A549 treated with ZK216348 at 1 μM for 4 hours (cell line): ENCODE measurements at places on chromosomes 11 and 22. TPM values are rescaled to one million over a fixed set of nuclear protein-coding genes. Genes with fewer than 3 reads are reported as not detected.

RASD2 gene
- total RNA-seq = 0.70 to 1.3 TPM (median 1.1 TPM) in 5 replicates

PRR33 gene
- total RNA-seq = not detected in 5 replicates

MFRP gene
- not detected in 5 replicates for total RNA-seq

ANO3 gene
- total RNA-seq = not detected in 5 replicates

MYOD1 gene
- total RNA-seq = not detected in 5 replicates

NNMT gene
- total RNA-seq = 269 to 383 TPM (median 352 TPM) in 5 replicates

TCP11L1 gene
- 16.3 to 25.0 TPM (median 23.0 TPM) in 5 replicates for total RNA-seq

MISFA gene
- total RNA-seq = 2.2 to 4.8 TPM (median 2.4 TPM) in 5 replicates

APOC3 gene
- total RNA-seq = not detected in 5 replicates

ARHGAP20 gene
- total RNA-seq = 0.02 TPM in 1 of 5 replicates, not detected in the others

RAB36 gene
- 5.1 to 8.4 TPM (median 7.1 TPM) in 5 replicates for total RNA-seq

IRAG1 gene
- 0.06 TPM in 1 of 5 replicates, not detected in the others for total RNA-seq

TSGA10IP gene
- not detected in 5 replicates for total RNA-seq

BAIAP2L2 gene
- 4.8 to 7.5 TPM (median 5.9 TPM) in 5 replicates for total RNA-seq

TMPRSS5 gene
- total RNA-seq = 0.09 to 0.63 TPM (median 0.18 TPM) in 4 of 5 replicates, not detected in the other

TBX10 gene
- not detected in 5 replicates for total RNA-seq

ELFN2 gene
- total RNA-seq = 3.5 to 9.6 TPM (median 8.7 TPM) in 5 replicates

PARVG gene
- not detected in 5 replicates for total RNA-seq

ACRV1 gene
- total RNA-seq = not detected in 5 replicates

KCNJ5 gene
- total RNA-seq = 0.09 to 0.12 TPM in 2 of 5 replicates, not detected in the others

OR10G6 gene
- not detected in 5 replicates for total RNA-seq

GGT1 gene
- total RNA-seq = 62.1 to 120 TPM (median 102 TPM) in 5 replicates

SCGB1C1 gene
- not detected in 5 replicates for total RNA-seq

MS4A2 gene
- not detected in 5 replicates for total RNA-seq

MSANTD4 gene
- total RNA-seq = 7.4 to 10.7 TPM (median 9.5 TPM) in 5 replicates

OR8A1 gene
- not detected in 5 replicates for total RNA-seq

ESRRA gene
- 33.2 to 63.8 TPM (median 61.7 TPM) in 5 replicates for total RNA-seq

DNAJB7 gene
- not detected in 5 replicates for total RNA-seq

MICALL1 gene
- total RNA-seq = 14.3 to 22.1 TPM (median 20.2 TPM) in 5 replicates

DEAF1 gene
- 23.5 to 35.5 TPM (median 33.7 TPM) in 5 replicates for total RNA-seq

CLCF1 gene
- 31.1 to 50.6 TPM (median 43.0 TPM) in 5 replicates for total RNA-seq

HTR3B gene
- total RNA-seq = not detected in 5 replicates

LGALS12 gene
- not detected in 5 replicates for total RNA-seq

OR52I2 gene
- not detected in 5 replicates for total RNA-seq
